ENCODE measurements at places on chromosomes 1 and 21.

DNA sequence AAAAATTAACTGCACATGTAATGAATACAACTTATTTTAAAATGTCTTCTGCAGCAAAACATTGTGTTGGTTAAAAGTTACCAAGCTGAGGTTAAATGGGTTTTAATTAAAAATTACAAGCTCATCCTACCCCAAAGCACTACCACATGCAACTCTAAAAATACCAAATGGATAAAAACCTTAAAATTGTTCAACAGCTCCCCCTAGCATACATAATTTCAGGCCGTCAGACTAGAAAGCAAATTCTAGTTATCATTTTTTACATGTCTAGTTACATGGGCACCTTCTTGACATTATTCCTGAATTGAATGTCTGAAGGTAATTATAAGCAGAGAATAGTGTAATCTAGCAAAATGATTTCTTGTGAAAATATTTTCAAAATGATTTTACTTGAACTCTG is 176.5 kb downstream of the C1orf21 start:
- DNase-seq: no peak

GRCh38 chr1:112636597-112637253 is 17.1 kb downstream of the CAPZA1 start:
- no peak for DNase-seq

- no peak for DNase-seq
These were observed 5.9 kb upstream of the SERINC2 start for GRCh38 chr1:31407029-31407626.

DNA sequence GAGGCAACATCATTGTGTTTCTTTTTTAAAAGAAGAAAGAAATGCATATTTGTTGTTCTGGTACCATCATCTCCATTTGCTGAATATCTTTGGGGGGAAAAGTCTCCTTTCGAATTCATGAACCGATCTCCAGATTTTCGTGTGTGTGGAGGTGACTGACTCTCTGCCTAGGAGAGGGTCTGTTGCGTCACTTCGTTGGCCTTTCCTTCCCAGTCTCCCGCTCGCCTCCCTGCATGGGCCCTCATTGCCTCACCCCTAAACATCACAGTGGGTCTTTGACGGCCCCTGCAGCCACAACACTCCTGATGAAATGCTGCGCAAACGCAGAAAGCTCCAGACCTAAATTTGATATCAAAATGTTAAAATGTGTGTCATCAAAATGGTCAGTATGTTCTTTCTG is 103.2 kb upstream of the RALGPS2 start:
- DNase-seq: no peak

DNA sequence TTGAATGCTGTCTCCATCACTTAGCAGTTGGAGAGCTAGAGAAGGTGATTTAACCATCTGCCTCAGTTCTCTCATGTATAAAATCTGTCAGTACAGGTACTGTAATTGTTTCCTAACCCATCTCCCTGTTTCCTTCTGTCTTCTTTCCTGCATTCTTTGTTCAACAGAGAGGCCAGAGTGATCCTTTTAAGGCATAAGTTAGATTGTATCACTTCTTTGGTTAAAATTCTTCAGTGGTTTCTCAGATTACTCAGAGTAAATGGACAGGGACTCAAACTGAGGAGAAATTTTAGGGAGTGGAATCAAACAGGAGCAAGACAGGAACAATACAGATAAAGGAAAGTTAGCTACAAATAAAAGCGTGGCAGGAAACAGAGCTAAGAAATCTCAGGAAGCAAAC is 45.2 kb upstream of the SSX2IP start:
- DNase-seq: no peak

DNA sequence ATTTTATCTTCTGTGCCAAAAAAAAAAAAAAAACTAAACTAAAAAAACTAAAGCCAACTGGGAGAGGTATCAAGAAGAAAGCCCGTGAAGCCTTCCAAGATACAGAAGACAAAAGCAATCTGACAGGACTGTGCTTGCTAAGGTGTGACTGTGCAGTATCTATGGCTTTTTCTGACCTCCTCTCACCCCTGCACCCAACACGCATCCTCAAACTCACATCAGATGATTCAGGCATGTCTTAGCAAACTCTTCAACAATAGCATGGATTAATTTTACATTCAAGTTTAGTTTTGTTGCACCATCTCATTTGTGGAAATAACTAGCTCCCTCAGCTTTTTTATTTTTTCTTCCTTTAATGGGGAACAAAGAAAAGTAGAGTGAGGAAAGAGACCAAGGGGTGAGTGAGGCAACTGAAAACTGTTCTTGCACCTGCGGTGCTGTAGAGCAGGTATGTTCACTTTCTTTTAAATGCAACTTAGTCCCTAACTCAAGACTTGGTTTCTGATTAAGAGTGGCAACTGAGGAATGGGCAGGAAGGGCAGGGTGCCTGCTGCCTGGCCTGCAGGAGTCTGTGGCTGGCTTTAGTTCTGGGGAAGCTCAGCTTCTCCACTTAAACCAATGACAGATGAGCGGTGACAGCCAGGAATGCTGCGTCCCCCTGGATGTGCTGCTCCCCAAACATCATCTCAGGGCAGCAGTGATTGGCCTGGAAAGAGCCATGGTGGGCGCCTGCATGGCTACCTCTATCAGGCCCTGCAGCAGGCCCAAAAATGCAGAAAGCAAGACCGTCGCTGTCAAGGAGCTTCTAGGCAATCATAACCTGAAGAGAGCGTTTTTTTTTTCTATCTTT is 71.3 kb upstream of the LRRC8B start:
- no peak for DNase-seq

- no peak for DNase-seq
These were observed 284.4 kb upstream of the GJB5 start for GRCh38 chr1:34470401-34470800.

DNA sequence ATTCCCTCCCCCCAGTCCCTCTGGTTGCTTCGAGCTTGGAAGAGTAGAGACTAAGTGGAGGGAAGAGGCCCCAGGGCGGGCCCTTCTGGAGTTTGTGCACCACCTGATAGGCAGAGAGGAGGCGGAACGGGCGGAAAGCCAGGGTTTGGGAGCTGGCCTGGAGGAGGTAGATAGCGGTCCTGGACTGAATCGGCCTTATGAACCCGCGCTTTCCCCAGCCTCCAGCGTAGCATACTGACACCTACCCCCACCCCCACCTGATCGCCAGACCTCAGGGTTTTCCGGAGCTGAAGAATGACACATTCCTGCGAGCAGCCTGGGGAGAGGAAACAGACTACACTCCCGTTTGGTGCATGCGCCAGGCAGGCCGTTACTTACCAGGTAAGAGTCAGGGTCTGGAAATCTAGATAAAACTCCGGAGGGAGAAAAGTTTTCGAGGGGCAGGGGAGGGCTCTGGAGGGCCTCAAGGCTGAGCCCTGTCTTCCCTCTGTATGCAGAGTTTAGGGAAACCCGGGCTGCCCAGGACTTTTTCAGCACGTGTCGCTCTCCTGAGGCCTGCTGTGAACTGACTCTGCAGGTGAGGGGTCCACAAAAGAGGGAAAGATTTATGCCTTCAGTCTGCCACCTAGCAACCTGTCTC is 705 bp downstream of the UROD start:
- peak; percentile 69 for DNase-seq

- no peak for DNase-seq
These were observed 10.3 kb upstream of the SNX7 start for GRCh38 chr1:98651116-98651632.

- no peak for DNase-seq
These were observed 176.3 kb upstream of the VAMP3 start for GRCh38 chr1:7594714-7595295.

GRCh38 chr1:38818175-38818976 is 41.2 kb downstream of the RRAGC start:
- peak; percentile 62 for DNase-seq

DNA sequence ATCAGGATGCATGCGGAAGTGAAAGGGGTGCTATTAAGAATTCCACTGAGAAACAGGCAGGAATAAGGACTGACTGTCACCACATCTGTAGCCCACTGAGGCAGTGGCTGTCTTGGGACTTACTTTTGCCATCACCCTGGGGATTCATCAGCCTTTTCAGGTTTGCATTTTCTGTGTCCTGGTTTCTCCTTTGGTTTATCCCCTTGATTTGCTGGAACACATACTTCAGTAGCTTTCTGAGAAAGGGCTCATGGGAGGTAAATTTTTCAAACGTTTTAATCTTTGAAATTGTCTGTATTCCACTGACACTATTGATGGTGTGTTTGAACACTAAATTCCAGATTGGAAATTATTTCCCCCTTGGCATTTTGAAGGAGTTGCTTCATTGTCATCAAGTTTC is 80.2 kb upstream of the ACTRT2 start:
- no peak for DNase-seq

- no peak for DNase-seq
These were observed 403 bp upstream of the PSEN2 start for GRCh38 chr1:226870026-226870400.
